ENCODE measurements at places on chromosomes 11 and 22.

- peak; percentile 94 for DNase-seq
Measured at GRCh38 chr11:134253188-134253993, at the start of the genes ACAD8 and THYN1. Gene ACAD8 (plus strand): TSS chr11:134253568. CDS start chr11:134253601, 33 bp downstream. Gene THYN1 (minus strand): TSS chr11:134253352. CDS start chr11:134252882, 470 bp downstream.

GRCh38 chr11:6895010-6895409, 2.7 kb upstream of the OR2D2 start:
- DNase-seq, result no peak

DNA sequence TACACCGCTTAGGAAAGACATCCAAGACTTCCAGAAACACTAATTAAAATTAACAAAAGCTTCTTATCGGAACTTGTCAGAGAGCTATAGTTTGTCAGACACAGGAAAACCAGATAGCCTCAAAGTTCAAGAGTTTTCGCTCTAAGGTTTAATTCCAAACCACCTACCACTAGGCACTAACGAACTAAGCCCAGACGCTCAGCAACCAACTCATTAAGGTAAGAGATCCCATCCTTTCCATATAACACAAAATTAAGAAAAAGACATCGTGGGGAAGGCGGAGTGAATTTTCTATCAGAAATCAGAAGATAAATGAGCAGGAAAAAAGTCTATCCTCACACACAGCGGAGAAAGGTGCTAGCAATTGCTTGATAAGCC, 382 bp downstream of the IMMP1L start:
- DNase-seq, result no peak

- DNase-seq, result no peak
Measured at GRCh38 chr11:3215346-3216026, 3.1 kb downstream of the MRGPRG start.

- no peak for DNase-seq
Measured at GRCh38 chr22:40823426-40823825, 4.3 kb upstream of the SLC25A17 start.

DNA sequence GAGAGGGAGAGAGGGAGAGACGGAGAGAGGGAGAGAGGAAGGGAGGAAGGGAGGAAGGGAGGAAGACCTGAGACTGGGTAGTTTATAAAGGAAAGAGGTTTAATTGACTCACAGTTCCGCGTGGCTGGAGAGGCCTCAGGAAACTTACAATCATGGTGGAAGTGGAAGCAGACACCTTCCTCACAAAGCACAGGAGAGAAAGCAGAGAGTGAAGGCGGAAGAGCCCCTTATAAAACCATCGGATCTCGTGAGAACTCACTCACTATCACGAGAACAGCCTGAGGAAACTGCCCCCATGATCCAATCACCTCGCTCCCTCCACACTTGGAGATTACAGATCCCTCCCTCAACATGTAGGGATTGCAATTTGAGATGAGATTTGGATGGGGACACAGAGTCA, 12.2 kb upstream of the CARS1 start:
- DNase-seq, result no peak

GRCh38 chr11:118263112-118263511, 985 bp downstream of the MPZL2 start:
- DNase-seq, result no peak

GRCh38 chr11:59625703-59626102, 10.1 kb upstream of the OSBP start:
- no peak for DNase-seq

DNA sequence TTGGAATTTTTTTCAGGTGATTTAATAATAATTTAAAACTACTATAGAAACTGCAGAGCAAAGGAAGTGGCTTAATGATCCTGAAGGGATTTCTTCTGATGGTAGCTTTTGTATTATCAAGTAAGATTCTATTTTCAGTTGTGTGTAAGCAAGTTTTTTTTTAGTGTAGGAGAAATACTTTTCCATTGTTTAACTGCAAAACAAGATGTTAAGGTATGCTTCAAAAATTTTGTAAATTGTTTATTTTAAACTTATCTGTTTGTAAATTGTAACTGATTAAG, 3.4 kb downstream of the MALAT1 start:
- no peak for DNase-seq

GRCh38 chr22:32584650-32585049, 110.0 kb downstream of the FBXO7 start:
- DNase-seq, result no peak

- DNase-seq, result peak; percentile 42
Measured at GRCh38 chr11:12159351-12160099, 49.1 kb downstream of the MICAL2 start.

DNA sequence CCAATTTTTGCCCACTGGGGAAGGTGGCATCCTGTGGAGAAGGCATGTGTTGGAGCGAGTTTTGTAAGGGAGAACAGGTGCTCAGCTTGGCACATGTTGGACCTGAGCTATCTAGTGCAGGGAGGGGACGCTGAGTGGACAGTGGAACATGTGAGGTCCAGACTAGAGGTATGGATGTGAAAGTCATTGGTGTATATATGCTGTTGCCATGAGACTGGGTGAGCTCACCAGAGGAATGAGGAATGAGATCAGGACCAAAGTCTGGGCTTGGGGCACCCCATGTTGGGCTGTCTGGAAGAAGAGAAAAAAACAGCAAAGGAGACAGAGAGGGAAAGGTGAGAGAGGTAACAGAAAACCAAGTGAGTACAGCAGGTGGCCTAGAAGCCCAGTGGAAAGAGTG, 12.3 kb upstream of the SYT7 start:
- DNase-seq, result no peak

DNA sequence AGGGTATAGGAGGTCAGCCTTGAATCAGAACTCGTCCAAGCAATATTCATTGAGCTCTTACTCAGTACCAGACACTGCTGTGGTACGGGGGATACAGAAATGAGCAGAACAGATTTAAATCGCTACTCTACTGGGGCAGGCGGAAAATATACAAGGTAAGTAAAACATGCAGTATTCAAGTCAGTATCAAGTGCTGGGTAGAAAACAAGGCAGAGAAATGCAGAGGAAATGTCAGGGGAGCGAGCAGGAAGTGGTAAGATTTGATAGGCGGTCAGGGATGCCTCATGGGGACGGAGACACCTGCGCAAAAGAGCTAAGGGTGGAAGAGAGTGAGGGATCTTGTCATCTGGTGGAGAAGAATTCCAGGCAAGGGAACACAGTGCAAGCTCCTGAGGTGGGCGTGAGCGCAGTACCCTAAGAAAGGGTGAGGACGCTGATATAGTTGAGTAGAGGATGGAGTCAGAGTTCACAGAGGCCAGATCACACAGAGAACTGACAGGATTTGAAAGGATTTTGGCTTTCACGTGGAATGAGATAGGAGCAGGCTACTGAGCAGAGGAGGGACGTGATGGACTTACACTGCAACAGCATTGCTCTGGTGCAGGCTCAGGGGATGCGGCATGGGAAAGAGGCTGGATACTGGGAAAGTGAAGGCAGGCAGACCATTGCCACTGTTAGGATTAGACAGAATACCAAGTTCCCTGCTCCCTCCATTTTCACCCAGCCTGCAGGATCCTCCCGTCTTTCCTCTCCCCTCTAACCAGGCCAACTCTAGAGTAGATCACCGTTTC, 35.8 kb downstream of the SC5D start:
- no peak for DNase-seq

DNA sequence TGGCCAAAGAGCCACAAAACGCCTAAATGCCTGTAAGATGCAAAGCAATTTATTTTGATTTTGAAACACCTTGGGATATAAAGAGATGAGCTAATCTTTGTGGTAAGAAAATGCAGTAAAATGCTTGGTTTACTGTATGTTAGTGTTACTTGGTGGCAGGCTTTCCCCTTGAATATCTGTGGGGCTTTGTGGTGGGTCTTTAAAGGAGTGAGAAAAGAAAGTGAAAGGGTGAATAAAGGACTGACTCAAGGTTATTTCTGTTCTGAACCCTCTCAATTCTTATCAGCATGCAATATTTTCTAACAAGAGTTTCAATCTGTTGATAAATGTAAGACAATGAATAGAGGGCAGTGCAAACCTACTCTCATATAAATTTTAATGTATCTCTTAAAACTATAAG, 1555.9 kb upstream of the RAG2 start:
- DNase-seq, result no peak

- DNase-seq, result no peak
Measured at GRCh38 chr11:6755303-6755952, 16.3 kb downstream of the OR2AG2 start.

- DNase-seq, result no peak
Measured at GRCh38 chr11:124837491-124837856, 27.8 kb upstream of the ROBO3 start.

DNA sequence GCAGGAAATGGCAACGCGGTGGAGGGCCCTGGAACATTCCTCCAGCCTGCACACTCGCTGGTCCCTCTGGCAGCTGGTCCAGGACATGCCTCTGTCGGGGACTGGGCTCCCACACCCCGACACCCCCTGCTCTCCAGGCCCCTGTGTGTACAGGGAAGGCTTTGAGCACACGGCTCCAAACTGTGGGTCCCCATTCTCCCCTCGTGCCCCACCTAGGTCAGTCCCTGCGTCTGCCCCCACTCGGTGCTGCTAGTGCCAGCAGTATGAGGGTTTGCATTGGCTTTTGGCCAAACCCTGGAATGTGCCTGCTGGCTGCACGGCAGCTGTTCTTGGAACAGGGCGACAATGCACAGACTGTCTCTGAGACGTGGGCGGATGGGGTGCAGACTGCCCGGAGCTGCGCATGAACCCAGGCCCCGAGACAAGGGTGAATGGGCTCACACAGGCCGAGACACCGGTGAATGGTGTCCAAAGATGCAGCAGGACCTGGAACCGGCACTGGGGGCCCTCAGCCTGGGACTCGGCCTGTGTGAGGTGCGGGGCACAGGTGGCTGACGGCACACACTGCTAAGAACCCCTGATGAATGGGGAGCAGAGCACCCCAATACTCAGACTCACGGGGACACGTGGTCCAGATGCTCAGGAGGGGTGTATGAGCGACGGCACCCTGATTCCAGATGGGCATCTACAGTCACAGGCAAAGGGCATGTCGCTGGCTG, 7.5 kb upstream of the SYT8 start:
- peak; percentile 57 for DNase-seq

DNA sequence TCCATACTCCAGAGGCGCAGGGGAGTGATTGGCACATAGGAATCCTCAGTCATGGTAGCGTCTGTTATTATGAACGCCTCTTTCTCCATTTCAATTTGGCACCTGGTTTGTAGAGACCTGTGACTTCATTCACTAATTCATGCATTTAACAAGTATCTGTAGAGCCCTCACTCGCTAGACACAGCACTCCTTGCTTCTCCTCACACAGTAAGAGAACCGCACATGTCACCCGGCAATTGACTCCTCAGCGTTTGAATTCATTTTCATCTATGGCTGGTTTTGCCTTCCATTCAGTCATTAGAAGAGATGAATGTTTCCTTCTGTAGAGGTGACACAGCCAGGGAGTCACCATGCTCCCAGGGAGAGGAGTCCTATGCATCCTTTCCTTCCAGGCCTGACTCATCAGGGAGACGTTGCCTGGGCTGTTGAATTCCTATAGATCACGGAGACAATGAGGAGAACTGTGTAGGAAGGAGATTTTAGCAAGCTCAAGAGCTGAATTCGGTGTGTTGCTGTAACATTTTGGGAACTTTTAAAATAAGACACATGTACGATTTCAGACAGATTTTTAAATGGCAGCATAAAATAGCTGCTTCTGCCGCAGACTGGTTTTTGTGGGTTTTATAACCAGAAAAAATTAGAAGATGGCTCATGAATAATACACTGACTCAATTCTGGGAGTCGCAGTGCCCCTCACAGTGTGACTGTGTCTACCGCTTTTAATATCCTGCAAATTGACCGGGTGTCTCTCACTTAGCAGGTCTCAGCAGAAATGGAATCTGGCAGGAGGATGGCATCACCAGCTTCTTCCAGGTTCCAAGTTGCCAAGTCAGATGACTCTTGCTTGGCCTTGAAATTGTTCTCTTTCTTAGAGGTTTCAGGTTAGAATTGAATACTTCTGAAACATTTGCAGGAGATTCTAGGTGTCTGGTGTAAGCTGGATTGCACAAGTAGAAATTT, 44.4 kb upstream of the CLMP start:
- DNase-seq, result no peak

DNA sequence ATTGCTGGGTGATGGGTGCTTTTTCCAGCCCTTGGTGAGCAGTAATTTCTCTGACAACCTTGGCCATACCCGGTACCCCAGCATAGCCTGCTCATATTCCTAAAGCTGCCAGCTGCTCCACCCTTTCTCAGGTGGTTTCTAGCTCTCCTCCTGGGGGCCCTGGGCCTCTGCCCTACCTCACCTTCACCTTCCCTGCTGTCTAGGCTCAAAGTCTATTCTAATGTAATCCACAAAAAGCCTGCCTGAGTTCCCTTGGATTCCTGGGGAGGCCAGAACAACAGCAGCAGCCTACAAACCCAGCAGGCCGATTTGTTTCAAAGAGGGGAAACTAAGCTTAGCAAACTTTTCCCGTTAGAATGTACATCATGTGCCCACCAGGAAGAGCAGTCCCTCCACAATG, 117.6 kb downstream of the DSCAML1 start:
- DNase-seq, result no peak

DNA sequence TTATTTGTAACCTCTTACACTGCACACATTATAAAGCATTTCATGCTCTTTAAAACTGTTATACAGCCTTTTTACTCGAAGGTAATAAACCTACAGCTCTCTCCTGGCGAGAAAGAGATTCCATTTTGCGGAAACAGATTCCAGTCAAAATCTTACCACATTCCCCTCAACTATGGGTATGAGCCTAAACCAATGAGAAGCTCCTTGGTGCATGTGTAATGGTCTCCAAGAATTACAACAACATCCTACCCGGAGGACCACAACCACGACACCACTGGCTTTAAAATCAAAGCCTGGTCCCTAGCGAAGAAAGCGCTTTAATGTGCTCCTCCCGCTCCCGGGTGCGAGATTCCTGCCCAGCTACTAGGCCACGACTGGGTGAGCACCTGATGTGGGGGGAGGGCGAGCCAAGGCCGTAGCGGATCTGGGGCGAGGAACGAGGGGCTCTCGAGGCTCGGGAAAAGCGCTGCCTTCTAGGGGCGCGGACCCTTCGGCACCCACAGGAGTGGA, 821 bp downstream of the CELF1 start:
- DNase-seq, result no peak

- no peak for DNase-seq
Measured at GRCh38 chr11:47869544-47870393, 21.6 kb upstream of the NUP160 start.

DNA sequence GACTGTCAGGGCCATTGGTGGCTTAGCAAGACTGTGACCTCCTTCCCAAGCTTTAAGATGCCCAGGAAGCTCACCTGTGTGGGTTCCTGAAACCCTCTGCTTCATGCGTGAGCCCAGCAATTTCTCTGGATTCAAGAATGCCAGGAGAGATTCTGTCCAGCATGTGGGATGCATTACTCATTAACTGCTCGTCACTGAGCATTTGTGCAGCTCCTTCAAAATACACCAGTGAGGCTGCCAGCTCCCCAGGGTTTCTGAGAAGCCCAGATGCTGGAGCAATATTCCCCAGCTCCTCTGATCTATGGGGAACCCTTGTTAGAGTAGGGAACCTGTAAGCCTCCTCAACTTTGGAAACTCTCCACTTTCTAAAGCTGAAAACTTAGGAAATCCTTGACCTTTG, 126.5 kb downstream of the CHST1 start:
- peak; percentile 24 for DNase-seq

GRCh38 chr22:36356708-36357624, 30.8 kb downstream of the MYH9 start:
- no peak for DNase-seq
